GM12864 (cell line): ENCODE measurements at places on chromosomes 2 and 18.

DNA sequence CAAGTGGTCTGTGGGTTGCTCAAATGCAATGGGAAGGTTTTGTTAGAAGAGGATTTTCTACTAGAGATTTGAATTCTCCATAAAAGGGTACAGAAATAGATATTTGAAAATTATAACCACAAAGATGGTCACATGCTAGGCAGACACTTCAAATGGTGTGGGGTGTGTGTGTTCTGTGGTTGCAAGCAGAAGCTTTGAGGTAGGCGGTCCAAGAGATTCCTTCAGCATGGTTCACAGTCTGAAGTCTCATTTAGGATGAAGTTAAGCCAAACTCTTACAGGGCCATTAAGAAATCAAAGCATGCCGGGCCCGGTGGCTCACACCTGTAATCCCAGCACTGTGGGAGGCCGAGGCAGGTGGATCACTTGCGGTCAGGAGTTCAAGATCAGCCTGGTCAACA, 38.3 kb upstream of the RMDN2 start:
- no peak for DNase-seq

DNA sequence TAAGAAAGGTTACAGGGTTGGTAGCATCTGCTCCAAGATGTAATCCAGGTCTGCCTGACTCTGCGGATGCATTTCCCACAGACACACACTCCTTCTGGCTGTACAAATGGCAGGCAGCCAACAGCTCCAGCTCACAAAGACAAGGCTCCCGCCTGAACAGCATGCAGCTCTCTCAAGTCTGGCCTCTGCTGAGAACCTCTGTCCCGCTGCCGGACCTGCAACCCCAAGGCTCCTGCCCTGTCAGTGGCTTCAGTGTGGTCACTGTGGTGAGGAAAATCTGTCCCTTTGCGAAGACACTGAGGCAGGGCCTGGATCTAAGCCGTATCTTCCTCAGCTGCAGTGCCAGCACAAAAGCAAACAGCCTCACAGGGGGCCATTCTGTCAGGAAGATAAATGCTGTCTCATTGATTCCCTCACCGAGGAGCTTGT, 469.3 kb upstream of the MEX3C start:
- DNase-seq, result no peak

DNA sequence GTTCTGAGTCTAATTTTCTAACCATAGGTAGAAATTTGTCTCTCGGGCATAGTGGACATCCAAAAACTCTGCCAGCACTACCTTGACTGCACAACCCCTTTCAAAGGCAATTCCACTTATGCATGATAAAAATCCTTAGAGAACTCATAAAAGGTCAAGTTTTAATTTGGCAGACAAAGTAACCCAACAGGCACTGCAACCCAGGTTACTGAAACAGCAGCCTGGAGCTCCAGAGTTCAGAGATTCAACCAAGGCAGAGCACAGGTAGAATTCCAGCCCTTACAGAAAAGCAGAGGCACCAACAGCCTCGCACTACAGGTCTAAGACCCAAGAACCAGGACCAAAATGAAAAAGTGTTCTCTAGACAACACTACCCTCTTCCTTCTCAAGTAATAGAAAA, 1.8 kb downstream of the DTNB start:
- DNase-seq, result no peak

DNA sequence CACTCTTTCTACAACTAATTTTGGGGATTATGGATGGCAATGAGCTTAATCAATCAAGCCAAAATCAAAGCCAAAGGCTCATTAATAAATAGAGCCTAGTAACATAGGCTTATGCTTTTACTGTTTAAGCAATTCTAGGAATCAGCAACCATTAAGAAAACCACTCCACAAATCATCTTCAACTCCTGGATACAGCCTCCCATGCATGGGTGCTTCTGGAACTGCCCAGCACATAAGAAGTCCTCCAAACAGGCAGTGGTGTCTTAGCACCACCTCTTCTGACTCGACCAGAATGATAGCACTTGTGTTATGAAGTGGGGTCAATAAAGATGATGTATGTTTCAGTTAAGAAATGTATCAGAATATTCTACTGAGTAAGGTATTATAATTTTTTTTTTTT, 104.4 kb upstream of the SERPINE2 start:
- no peak for DNase-seq

DNA sequence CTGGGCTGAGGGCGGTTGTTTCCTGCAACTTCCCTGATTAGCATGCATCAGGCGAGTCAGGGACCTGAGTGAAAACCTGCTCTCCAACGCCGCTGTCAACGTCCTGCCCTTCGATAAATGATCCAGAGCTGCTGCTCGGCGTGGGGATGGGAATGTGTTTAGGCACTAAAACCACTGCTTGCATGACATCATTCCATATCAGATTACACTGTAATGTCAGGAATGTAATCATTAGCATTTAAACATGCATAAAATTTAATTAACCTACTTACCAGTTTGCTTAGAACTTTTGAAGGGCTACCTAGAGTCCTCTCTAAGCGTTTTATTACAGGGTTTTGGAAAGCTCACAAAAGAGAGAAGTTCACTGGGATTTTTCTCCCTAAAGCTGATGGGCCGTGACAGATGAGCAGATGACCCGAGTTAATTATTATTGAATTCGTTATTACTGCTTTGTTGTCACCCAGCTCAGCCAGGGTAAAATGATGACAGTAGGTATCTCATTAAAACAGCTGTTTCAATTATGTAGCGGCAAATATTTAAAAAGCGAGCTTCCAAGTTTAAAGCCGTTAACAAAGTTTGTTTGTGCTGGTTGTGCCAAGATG, 685.6 kb upstream of the SALL3 start:
- DNase-seq, result no peak
